NCI-H774 (cell line): ENCODE measurements at places on chromosomes 7 and 10.

- DNase-seq: no peak
Observed at GRCh38 chr7:431658-432111, 88.0 kb downstream of the PDGFA start.

DNA sequence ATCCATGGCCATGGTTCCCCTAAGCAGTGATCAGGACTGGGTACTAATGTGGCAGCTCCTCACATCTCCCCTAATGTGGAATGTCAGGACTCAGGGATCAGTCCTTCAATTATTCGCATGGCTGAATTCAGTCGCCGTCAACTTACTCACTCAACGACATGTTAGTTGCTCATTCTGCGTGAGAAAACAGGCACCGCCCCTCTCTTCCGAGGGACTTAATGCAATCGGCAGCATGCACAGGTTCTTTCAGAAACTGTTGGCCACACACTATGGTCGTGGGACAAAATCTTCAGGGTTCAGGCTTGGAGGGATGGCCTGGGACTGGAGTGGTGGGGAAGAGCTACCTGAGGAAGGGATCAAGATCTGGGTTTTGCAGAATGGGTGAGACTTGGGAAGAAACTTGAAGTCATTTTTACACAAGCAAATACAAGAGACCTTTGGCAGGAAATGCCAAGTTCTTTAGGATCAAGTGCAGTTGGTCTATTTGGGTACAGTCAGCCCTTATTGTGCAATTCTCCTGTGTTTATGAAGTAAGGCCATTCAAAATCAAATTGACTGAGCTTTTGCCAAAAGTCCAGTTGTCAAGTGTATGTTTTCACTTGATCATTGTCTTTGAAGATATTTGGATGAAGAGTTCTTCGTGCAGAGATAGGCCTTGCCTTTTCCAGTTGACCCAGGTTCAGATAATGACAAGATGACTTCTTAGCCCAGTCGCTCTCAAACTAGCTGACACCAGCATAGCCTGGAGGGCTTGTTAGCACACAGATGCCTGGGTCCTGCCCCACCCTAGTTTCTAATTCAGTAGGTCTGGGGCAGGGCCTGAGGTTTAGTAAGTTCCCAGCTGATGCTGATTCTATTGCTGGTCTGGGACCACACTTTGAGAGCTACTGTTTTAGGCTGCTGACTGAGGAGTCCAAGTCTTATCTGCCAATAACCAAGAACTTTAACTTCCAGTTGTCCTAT lies 48.5 kb downstream of the LRRC18 start:
- DNase-seq: no peak

DNA sequence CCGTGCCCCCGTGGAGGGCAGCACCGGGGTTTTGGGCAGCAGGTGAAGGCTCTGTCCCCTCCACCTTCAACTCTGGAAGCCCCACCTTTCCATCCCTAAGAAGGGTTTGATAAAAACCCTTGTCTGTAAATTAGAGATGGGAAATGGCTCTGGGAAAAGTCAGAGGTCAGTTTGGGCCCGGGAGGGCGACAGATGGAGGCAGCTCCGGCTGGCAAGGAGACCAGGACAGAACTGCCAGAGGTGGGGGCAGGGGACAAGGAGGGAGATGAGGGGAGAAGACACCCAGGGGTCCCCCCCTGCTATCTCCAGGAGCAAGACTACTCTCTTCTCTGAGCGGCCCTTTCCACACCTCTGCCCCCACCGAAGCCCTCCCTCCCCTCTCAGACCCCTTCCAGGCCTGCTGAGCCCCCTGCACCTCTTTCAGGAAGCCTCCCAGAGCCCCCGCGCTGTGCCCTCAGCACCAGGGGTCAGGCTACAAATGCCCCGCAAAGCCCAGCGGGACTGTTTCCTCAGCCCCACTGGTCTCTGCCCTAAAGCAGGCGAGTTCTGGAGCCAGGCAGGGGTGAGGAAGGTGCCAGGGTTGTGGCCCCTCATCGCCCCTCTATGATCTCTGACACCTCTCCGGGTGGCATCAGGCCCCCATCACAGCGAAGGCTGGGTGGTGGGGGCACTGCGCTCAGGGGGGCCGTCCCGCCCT lies 980 bp upstream of the SH2B2 start:
- DNase-seq: no peak

DNA sequence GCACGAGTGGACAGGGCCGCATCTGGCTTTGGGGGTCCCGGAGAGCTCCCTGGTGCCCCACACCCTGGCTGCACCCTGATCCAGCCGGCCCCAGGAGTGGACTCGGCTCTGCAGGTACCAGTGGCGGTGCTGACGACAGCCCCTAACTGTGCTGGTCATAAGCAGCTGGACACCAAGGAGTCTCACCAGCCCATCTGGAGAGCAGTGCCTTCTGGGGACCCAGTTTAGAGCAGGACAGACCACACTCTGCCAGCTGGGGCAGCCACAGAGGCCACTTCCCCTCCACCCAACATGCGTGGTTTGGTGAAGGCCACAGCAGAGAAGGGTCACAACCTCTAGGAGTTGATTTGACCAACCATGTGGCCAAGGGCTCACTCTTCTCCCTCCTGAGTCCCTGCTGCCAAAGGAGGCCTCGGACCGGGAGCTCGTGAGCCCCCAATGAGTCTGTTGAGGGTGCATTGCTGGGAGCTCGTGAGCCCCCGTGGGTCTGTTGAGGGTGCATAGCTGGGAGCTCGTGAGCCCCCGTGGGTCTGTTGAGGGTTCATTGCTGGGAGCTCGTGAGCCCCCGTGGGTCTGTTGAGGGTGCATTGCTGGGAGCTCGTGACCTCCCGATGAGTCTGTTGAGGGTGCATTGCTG lies 16.0 kb upstream of the INPP5A start:
- no peak for DNase-seq

- no peak for DNase-seq
Observed at GRCh38 chr10:5679606-5680005, 5.0 kb upstream of the TASOR2 start.

- no peak for DNase-seq
Observed at GRCh38 chr7:92584953-92585352, 5.2 kb downstream of the FAM133B start.

DNA sequence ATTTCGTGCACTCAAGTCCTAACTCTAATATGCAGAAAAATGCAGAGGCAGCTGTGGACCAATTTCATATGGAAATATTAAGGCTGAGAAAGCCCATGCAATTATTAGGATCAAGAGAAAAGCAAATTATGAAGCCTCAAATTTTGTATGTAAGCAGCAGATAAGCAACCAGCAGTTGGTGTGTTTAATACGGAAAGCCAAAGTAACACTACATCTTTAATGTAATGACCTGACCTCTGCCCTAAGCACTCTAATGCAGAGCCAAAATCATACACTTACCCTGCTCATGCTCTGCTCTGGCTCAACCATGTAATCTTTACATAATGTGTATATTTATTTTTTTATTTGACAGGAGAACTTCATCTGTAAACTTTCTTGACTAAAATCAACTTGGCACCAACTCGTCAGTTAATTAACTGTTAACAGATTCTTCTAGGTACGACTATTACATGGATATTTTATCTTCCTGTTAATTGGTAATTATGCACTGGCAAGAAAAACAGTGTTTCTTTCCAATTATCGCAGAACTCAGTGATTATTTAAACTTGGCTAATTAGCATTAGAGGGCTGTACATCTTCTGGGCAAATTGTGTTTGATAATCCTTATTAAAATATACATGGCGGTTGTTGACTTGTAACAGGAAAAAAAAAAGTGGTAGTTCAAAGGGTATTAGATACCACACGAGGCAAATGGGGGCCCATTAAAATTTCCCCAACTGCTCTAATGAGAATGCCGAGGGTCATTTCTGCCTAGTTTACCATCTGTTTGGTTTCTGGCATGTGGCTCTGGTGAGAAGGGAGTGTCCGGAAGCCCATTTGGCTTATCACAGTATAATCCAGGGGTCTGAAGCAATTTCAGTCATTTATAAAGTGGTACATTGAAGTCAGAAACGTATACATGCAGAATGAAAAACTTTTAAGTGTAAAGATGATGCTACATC lies 94.5 kb downstream of the RELN start:
- no peak for DNase-seq

DNA sequence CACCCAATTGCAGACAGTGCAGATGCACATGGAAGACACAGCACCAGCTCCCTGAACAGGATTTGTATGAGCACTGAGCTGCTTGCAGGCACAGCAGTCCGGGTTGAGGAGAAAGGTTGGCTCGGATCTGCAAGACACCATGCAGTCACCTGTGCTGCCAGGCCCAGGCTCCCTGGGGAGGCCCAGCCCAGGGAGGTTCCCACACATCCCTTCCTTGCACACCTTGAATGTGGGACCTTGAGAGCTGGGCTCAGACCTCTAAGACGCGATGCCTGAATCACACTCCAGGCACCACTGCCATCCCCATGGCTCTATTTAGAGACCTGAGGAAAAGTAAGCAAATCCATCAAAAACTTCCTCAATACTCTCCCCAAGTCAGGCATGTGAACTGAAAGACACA lies 397.7 kb downstream of the TCERG1L start:
- DNase-seq: no peak

GRCh38 chr7:150753826-150754603 lies 16.8 kb downstream of the GIMAP5 start:
- DNase-seq: no peak

DNA sequence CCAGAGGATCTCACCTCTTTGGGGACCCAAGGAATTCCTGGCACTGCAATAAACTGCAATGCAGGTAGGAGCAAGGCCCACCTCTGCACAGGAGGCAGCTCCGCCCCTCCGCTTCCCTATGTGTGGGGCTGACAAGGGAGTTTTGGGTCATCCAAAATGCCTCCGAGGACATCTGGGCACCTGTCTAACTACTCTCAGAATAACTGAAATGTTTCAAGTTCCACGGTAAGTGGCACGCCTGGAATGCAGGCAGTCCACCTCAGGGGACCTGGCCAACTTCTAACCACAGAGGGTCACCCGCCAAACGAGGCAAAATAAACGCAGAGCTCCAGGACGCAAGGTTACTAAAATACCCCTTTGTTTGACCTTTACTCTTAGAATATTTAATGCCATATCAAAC lies 102.5 kb downstream of the FGFR2 start:
- no peak for DNase-seq

- no peak for DNase-seq
Observed at GRCh38 chr10:101217450-101218281, 11.6 kb downstream of the LBX1 start.

- DNase-seq: no peak
Observed at GRCh38 chr7:31710171-31710570, 23.2 kb downstream of the PPP1R17 start.

DNA sequence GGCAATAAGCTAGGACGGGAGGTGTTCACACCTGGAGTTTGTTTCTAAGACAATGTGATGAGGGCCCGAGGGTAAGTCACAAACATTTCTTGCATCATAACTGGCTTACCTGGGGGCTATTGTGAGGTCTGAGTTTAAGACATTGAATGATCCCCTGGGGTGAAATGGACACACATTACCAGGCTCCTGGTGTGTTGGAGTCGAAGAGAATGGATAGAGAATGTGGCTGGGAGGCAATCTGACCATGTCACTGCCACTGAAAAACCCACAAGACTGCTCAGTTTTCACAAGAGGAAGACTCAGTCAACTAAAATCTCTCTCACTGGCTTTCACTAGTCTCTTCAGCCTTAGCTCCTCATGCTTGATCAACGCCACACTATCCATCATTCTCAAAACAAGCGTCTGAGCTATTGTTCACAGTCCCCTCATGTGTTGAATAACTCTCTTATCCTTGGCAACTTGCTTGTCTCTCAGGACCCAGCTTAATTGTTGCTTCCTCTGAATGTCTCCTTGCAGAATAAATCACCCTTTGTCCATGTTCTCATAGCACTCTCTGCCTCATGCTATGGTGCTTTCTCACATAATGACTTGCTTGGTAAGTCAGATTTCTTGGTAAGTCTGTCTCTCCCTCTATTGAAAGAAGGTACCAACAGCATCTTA lies at the start of gene C10orf120:
Gene C10orf120 (minus strand): TSS at position 51 of the 660 bp plus-strand sequence. CDS start 56 bp downstream, outside the sequence.
- no peak for DNase-seq

DNA sequence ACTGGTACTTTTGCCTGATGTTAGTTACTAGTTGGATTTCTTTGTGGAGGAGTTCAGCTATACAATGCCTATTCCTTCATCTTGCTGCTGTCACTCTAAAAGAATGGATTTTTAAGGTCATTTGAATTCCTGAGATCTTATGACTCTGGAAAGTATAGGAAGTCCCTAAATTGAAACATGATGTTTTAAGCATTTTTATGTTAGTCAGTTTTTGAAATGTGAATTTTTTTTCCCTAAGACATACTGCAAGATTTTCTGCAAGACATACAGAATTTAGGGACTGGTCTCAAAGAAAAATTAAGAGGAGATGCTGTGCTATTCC lies 355.8 kb downstream of the SUGCT start:
- no peak for DNase-seq

DNA sequence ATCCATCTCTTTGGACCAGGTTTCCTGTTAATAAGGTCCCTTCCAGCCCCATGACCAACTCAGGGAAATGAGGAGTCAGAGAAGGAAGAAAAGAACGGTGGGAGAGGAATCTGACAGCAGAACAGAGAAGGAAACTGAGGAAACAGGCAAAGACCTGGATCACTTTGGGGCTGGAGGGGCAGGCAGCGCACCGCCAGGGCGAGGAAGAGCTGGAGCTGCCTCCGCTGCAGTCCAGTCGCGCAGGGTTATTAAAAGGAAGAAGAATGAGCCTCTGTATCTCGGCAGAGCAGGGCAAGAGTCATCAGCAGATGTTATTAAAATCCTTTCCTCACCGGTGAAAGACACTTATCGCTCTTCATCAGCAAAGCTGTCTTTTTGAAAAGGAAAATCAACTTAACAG lies 37.7 kb upstream of the R3HCC1L start:
- no peak for DNase-seq

DNA sequence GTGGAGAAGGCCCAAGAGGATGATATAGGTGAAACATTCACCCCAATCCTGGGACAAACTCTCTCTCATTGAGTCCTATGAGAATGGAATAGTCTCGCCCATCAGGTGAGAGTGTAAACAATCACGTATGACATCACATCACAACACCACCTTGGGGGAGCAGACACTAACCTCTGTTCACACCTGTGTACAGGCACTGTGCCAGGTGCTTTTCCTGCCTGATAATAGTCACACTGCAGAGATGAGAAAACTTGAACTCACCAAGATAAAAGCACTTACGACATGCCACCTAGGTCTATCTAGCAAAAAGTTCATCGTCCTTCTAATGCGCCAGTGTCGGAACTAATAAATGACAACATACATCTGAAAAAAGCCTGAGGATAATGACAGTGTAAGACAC lies 187.8 kb downstream of the FAM107B start:
- DNase-seq: no peak

DNA sequence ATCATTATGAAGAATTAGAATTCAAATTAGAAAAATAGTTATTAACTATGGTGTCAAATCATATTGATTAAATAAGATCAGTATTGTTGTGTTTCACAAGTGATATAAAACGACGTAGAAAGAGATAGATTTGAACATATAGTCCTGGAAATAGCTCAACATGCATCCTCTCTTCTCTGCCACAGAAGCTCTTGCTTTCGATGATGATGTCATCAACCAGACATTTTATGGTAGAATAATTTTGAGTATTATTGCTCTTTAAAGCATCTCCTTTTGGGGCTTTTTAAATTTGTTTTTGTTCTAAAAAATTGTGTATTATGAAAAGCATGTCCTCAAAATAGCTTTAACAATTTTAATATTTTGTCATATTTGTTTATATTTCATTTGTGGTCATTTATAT lies 95.0 kb downstream of the DGKB start:
- DNase-seq: no peak
